Stimulated activated CD4-positive, alpha-beta T cell treated with anti-CD3 and anti-CD28 coated beads, Interleukin-4, amount 100 ng/mL, for 1 hour (primary cell): ENCODE measurements at places on chromosomes 7 and 10.

GRCh38 chr7:15503603-15504290 is 58.1 kb downstream of the AGMO start:
- DNase-seq = no peak

DNA sequence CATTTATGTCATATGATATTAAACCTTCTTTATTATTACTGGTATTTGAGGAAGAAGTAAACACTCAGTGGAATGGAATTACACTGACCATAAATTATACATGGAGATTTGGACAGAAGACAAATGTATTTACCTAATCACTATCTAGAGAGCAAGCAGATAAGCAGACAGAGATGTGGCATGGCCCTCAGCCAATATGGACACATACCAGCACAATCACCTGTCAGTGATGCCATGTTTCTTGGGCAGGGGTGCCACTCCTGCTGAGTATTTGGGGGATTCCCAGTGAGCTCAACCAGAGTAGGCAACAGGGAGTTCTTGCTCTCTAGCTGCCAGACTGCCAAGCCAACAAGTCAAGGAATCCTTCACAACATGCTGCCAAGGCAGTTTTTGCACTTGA is 866.3 kb upstream of the LRRN3 start:
- DNase-seq = no peak

DNA sequence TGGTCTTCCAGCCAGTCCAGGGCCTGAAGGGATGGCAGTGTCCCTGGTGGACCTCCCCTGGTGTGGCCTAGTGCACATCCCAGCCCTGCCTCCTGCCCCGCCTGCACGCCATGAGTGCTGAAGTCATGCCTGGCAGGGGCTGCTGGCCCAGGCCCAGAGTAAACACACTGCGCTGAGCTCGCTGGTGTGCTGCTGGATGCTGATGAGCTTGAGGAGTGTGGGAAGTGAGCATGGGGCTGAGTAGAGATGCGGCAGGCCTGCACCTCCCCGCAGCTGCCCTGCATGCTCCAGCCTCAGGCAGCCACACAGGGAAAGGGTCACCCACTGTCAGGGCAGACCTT is 43.2 kb downstream of the HTRA1 start:
- DNase-seq = no peak

- DNase-seq = no peak
Measured at GRCh38 chr10:63528084-63528744, 7.0 kb downstream of the REEP3 start.

- DNase-seq = no peak
Measured at GRCh38 chr7:120407010-120407409, 134.0 kb downstream of the KCND2 start.

GRCh38 chr7:135799881-135800280 is 51.3 kb upstream of the FAM180A start:
- DNase-seq = no peak

- no peak for DNase-seq
Measured at GRCh38 chr10:59346321-59346720, 16.0 kb downstream of the FAM13C start.

DNA sequence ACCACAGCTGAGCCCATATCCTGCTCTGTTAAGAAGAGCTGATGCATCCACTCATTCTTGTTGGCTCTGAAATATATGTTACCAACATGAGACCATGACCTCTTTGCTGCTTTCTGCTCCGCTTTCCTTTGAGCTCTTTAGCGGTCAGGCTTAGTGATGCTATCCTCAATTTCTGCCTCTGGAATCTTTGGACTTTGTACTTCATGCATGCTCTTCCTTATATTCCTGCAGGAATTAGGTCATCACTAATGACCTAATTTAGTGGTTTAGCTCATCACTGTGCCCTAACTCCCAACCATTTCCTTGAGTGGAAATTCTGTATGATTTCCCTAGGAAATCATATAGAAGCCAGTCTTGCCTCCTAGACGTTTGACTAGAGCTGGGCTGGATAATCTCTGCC is 119.5 kb downstream of the AOAH start:
- DNase-seq = no peak
